ENCODE measurements at places on chromosomes 6 and 20.

DNA sequence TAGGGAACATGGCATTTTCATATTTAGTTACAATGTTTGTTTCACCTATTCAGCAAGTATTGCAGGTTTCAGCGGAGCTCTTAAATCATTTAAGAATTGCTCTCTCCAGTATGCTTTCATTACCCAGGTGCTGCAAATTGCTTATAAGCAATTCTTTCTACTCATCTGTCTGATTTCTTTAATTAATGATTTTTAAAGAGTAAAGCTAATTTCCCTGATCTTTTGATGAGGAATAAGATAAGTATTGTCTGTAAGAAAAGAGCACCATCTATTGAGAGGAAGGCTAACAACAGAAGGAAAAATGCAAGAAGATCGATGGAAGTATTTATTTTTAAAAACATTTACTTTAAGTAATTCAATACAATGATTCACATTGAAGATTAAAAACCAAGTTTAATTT, 2.0 kb downstream of the OPRM1 start:
- no peak overlapping the region for H3K4me3 ChIP-seq
- H3K4me1 ChIP-seq = no peaks in the 10 kb centered on the region
- H3K27ac ChIP-seq = no peak overlapping the region
- H3K36me3 ChIP-seq = no peaks in the 10 kb centered on the region

- no peaks in the 10 kb centered on the region for H3K36me3 ChIP-seq
- H3K27ac ChIP-seq = no peak overlapping the region
- DNase-seq = peak; percentile 24
- no peaks in the 10 kb centered on the region for H3K27me3 ChIP-seq
- H3K4me1 ChIP-seq = no peaks in the 10 kb centered on the region
These were observed 2.1 kb upstream of the ERGIC3 start for GRCh38 chr20:35539756-35540212.

- H3K4me1 ChIP-seq = no peaks in the 10 kb centered on the region
- no peaks in the 10 kb centered on the region for H3K36me3 ChIP-seq
- no peak overlapping the region for H3K27ac ChIP-seq
These were observed 132.3 kb upstream of the THEMIS start for GRCh38 chr6:128033156-128033555.

DNA sequence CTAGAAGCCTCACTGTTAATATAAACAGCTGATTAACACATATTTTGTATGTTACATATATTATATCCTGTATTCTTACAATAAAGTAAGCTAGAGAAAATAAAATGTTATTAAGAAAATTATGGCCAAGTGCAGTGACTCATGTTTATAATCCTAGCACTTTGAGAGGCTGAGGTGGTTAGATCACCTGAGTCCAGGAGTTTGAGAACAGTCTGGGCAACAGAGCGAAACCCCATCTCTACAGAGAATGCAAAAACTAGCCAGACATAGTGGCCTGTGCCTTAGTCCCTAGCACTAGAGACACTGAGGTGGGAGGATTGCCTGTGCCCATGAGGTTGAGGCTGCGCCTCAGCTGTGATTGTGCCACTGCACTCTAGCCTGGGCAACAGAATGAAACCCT, 81.9 kb downstream of the NCOA3 start:
- no peaks in the 10 kb centered on the region for H3K4me1 ChIP-seq
- no peaks in the 10 kb centered on the region for H3K36me3 ChIP-seq
- no peaks in the 10 kb centered on the region for H3K27me3 ChIP-seq

DNA sequence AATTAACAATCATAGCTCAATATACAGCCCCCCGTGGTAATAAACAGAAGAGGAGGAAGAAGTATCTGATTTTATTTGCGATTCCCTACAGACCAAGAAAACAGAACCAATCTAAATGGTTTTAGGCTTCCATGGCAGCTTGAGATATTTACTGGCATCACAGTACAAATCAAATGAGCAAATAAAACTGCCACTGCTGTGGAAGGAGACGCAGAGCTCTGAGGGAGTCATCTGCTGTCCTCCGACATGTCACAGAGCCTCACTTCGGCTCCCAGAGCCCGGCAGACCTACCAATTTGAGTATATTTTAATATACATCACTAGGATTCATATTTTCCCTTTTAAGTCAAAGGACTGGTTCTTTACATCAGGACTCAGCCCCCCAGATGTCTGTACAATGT, 145.2 kb upstream of the KCNQ5 start:
- DNase-seq = no peak
- H3K4me1 ChIP-seq = no peaks in the 10 kb centered on the region
- H3K27ac ChIP-seq = no peak overlapping the region
- H3K27me3 ChIP-seq = no peaks in the 10 kb centered on the region
- H3K36me3 ChIP-seq = no peaks in the 10 kb centered on the region

DNA sequence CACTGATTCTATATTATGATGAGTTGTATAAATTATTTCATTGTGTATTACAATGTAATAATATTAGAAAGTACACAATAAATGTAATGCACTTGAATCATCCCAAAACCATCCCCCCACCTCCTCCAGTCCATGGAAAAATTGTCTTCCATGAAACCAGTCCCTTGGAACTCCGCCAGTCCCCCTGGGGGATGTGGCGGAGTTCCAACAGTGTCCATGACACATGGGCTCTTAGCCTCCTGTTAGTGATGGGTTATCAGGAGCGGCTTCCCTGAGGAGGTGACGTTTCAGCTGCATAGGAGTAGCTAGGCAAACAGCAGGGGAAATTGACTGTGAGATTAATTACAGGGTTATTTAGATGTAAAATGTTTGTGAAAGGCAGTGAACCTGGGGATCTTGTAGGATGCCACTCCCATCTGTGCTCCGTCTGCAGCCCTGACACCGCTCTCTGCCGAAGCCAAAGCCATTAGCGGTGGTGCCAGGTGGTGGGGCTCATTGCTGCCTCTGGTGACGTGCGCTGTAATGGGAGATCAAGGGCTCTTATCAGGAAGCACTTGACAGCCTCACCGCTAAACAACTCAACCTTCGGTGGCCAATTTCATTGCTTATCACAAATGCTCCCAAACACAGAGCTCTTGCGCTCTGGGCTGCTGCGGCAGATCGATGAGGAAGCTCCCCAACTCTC, 81.6 kb upstream of the MC3R start:
- no peak overlapping the region for H3K4me3 ChIP-seq
- DNase-seq = no peak
- no peaks in the 10 kb centered on the region for H3K27me3 ChIP-seq
- no peaks in the 10 kb centered on the region for H3K36me3 ChIP-seq
- no peaks in the 10 kb centered on the region for H3K4me1 ChIP-seq
- H3K27ac ChIP-seq = no peak overlapping the region

DNA sequence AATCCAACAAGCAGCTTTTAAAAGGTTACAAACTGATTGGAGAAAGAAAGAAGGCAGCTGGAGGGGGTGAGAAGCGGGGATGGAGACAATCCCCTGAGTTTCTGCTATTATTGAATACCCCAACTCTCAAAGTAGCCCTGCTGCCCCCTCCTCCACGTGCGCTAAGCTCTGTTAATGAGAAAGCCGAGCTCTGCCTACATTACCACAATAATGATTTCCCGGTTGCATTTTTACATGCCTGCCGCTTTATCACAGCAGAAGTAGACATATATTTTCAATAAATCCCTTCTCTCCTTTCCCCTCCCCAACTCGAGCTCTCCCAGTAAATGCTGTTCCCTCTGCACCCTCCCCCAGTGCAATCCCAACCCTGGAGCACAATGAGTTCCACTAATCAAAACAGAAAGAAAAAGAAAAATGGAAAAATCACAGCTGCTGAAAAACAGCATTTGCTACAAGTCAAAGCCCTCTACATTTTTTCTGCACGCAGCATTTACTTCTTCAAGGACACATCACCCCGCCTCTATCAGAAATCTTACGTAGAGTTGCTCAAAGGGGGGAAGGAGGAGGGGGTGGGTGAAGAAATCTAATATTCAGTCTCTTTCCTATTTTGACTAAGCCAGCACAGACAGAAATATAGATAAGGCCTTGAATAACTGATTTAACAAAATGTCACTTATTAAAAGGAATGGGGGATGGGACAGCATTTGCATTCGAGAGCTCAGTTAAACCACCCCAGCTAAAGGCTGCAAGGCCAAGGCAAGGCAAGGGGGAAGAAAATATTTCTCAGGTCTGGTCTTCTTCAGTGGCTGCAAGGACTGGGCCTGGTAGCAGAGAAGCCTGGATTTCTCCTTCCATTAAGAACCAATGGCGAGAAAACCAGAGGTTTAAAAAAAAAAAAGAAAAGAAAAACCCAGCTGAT, 10.7 kb downstream of the TRERF1 start:
- no peaks in the 10 kb centered on the region for H3K36me3 ChIP-seq
- no peaks in the 10 kb centered on the region for H3K27me3 ChIP-seq
- H3K27ac ChIP-seq = no peak overlapping the region
- H3K4me3 ChIP-seq = no peak overlapping the region
- no peak for DNase-seq

GRCh38 chr6:154247119-154247861, 109.3 kb downstream of the IPCEF1 start:
- no peaks in the 10 kb centered on the region for H3K27me3 ChIP-seq
- no peaks in the 10 kb centered on the region for H3K4me1 ChIP-seq
- no peaks in the 10 kb centered on the region for H3K36me3 ChIP-seq
- no peak for DNase-seq

DNA sequence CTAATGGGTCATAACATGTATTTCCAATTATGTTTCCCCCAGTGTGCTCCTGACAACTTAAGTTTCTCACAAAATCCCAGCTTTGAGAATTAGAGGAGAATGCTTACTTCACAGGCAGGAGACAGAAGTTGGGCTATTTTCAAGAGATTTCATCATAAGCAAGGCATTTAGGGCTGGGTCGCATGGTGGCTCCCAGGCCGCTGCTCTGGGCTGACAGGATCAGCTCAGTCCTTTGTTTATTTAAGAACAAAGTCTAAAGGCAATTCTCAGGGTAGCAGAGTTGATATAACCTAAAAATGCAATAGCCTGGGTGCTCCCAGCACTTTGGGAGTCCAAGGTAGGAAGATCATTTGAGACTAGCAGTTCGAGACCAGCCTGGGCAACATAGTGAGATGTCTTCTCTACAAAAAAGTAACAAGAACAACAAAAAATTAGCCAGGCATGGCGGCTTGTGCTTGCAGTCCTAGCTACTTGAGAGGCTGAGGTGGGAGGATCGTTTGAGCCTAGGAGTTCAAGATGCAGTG, 10.9 kb downstream of the FOXQ1 start:
- DNase-seq = peak; percentile 68
- no peaks in the 10 kb centered on the region for H3K27me3 ChIP-seq
- H3K36me3 ChIP-seq = no peaks in the 10 kb centered on the region
- H3K4me1 ChIP-seq = no peaks in the 10 kb centered on the region
- peak overlapping the region; percentile 14 for H3K27ac ChIP-seq
- H3K4me3 ChIP-seq = no peak overlapping the region

- no peak overlapping the region for H3K27ac ChIP-seq
- H3K27me3 ChIP-seq = no peaks in the 10 kb centered on the region
- DNase-seq = no peak
- no peaks in the 10 kb centered on the region for H3K36me3 ChIP-seq
- H3K4me1 ChIP-seq = no peaks in the 10 kb centered on the region
These were observed 11.2 kb downstream of the SLC24A3 start for GRCh38 chr20:19223640-19224039.

DNA sequence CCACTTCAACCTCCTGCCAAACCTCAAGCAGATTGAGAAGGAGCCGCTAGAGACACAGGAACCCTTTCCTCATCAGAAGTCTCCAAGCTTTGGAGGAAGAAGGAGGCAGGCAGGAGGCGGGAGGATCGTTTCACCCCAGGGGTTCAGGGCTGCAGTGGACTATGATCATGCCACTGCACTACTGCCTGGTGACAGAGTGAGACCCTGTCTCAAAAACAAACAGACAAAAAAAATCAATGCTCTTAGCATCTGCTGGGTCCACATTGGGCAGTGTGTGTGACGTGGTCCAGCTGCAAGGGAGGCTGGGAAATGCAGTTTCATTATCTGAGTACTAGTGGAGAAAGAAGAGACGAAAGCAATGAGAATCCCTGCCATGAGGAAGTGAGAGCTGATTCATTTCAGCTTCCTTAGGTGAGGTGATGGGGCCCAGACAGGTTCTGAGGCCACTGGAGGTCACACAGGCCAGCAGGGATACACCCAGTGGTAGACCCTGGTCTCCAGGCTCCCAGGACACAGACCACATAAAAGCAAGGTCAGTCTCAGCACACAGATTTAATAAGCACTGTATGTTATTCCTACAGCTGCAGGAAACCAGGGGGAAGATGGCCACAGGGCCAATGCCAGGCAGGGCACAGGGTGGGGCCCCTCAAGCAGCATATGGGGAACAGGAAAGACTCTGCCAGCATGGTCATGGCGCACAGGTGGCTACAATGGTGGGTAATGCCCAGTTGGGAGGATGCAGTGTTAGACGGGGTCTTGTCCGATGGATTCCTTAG, 4.3 kb downstream of the GFRA4 start:
- H3K4me1 ChIP-seq = no peaks in the 10 kb centered on the region
- no peak for DNase-seq
- H3K36me3 ChIP-seq = no peaks in the 10 kb centered on the region
- H3K27me3 ChIP-seq = no peaks in the 10 kb centered on the region
- no peak overlapping the region for H3K4me3 ChIP-seq
- no peak overlapping the region for H3K27ac ChIP-seq

- no peaks in the 10 kb centered on the region for H3K4me1 ChIP-seq
- no peak overlapping the region for H3K27ac ChIP-seq
- no peaks in the 10 kb centered on the region for H3K27me3 ChIP-seq
- no peak for DNase-seq
- H3K36me3 ChIP-seq = no peaks in the 10 kb centered on the region
These were observed 853.8 kb upstream of the FLRT3 start for GRCh38 chr20:15191082-15191723.

- no peaks in the 10 kb centered on the region for H3K36me3 ChIP-seq
- no peak overlapping the region for H3K4me3 ChIP-seq
- H3K4me1 ChIP-seq = peaks cover 23% of the 10 kb centered on the region
- H3K27me3 ChIP-seq = no peaks in the 10 kb centered on the region
These were observed 19.0 kb upstream of the PREX1 start for GRCh38 chr20:48846516-48847492.

DNA sequence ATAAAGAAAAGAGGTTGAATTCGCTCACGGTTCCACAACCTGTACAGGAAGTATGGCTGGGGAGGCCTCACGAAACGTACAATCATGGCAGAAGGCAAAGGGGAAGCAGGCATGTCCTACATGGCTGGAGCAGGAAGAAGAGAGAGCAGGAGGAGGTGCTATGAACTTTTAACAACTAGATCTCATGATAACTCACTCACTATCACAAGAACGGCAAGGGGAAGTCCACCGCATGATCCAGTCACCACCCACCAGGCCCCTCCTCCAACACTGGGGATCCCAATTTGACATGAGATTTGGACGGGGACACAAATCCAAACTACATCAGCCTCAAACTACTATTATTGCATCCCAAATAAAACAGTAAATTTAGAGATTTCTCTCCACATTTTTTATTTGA, 53.6 kb upstream of the CST7 start:
- H3K4me1 ChIP-seq = no peaks in the 10 kb centered on the region
- no peak for DNase-seq
- H3K4me3 ChIP-seq = no peak overlapping the region
- no peak overlapping the region for H3K27ac ChIP-seq
